ENCODE measurements at places on chromosomes 6 and 20.
A peak's percentile ranks its signal among the peaks of the same experiment; 100 is the strongest.

DNA sequence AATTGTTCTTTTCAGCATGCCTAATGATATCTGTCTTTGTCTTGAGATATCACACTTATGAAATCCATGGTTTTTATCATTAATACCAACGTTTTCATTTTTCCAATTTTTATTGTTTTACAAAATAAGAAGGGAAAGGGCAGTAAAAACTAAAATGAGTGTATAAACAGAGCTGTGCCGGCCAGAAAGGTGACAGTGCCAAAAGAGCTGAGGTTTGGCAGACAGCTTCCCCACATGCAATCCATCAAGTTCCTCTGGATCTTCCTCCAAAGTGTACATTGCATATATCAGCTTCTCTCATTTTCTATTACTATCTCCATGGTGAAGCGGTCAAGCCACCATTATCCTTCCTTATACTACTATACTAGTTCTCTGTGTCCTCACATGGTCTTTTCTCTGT lies 10.1 kb upstream of the TMEM244 start:
- DNase-seq: no peak

DNA sequence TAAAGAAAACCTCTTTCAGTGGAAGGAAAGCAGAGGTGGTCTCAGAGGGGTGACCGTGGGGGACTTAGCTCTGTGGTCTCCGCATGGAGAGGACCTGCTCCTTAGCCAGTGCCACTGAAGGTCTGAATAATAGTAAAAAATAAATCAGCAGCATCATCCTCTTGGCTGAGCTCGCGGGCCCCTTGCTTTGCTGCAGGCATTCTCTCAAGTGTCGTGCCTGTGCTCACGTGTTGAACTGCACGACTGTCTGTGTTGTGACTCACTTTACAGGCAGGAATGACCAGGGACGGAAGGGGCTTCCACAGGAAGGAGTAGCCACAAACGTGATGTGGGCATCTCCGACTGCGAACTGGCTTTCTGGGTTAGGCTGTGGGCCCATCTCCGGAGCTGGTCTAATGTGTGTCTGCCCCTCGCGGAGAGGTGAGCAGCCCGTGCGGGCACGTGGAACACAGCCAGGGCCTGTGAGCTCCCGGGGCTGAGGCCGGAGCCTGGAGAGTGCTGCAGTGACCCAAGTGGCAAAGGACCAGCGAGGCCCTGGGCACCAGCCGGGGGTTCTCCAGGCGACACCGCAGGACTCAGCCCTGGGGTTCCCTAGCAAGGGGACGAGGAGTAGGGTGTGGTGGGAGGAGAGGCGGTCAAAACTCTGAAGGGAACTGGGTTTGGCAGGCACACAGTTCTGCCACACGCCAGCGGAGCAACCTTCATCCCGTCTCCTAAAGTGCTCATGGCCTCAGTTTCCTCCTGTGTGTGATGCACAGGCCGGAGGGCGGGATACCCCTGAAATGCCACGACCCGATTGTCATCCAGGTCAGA lies 89.2 kb downstream of the RAMACL start:
- DNase-seq: no peak

DNA sequence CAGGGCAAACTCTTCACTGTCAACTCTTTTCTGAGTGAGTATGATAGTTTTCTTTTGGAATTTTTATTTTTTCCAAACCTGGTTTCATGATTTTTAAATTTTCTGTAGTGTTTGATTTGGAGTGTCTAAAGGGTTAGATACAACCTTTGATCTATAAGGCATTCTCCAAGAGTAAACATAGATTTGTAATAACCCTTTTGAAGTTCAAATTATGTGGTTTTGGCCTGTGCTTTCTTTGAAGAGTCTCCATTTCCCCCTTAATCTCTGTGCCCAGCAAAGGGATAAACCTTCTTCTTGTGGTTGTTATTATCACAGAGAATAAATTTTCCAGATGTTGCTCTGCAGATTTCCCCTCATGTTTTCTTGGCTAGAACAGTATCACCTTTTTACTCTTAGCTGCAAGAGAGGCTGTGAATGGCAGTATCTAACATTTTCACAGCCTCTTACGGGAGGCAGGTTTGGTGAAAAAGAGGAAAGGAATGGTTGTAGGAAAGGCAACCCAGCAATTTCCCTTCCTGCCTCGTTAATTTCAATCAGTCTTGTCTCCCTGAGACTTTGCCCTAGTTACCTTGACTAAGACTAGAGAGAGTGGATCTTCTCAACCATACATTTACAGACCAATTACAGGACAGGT lies 83.3 kb upstream of the AKIRIN2 start:
- no peak for DNase-seq

DNA sequence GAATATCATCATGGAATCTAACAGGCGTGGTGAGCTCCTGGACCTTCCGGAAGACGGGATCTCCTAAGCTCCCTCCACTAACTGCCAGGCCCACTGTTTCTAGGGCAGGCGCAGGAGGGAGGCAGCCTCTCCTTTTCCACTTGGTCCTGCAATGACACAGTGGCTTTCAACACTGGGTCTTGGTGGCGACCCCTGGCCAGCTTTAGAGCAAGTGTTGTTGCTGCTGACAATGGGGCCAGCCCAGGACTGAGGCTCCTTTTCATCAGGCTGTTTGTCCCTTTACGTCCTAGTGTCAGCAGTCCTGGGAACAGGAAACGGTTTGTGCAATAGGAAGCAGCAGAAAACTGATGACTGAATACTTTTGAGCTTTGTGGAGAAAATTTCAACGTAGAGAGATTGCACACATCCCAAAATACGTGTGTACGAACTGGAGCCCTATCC lies 9.7 kb upstream of the QKI start:
- peak; percentile 80 for DNase-seq

- DNase-seq: no peak
Measured at GRCh38 chr6:151216804-151217203, 23.0 kb upstream of the AKAP12 start.

- DNase-seq: peak; percentile 33
Measured at GRCh38 chr6:1509241-1509640, 100.5 kb upstream of the FOXC1 start.

GRCh38 chr6:39902136-39902535 lies 32.1 kb downstream of the MOCS1 start:
- no peak for DNase-seq

DNA sequence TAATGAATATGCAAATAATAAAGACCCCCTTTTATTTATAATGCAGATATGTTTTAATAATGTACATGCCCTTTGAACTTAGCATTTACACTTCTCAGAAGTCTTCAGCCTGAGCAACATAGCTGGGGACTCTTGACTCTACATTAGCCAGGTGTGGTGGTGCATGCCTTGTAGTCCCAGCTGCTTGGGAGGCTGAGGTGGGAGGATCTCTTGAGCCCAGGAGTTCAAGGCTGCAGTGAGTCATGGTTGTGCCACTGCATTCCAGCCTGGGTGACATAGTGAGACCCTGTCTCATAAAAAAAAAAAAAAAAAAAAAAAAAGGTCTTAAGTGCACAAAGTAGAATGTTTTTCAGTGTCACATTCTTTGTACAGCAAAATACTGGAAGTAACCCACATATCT lies 17.3 kb upstream of the MAPK13 start:
- DNase-seq: no peak

GRCh38 chr6:27066381-27066780 lies 181.1 kb upstream of the PRSS16 start:
- DNase-seq: no peak

GRCh38 chr6:134251320-134251719 lies 66.6 kb downstream of the SGK1 start:
- no peak for DNase-seq

- DNase-seq: peak; percentile 50
Measured at GRCh38 chr20:33680686-33681085, 5.5 kb downstream of the E2F1 start.

DNA sequence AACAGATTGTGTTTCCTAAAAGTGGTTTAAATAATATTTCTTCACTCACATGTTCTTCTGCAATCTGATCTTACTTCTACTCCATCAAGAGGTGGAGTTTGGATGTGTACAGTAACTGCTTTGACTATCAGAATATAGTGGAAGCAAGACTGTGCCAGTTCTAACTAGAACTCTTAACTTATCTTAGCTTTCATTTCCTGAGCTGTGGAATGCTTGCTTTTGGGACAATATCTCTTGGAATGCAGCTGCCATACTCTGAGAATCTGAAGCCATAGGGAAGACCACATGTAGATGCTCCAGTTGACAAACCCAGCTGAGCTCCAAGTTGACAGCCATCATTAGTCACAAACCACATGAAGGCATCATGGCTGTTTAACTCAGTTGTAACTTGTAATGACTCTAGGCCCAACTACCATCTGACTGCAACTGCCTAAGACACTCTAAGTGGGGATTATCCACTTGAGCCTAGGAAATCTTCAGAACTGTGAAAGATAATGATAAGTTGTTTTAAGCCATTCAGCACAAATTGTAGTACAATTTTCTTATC lies 40.8 kb upstream of the MAN1A1 start:
- DNase-seq: no peak

DNA sequence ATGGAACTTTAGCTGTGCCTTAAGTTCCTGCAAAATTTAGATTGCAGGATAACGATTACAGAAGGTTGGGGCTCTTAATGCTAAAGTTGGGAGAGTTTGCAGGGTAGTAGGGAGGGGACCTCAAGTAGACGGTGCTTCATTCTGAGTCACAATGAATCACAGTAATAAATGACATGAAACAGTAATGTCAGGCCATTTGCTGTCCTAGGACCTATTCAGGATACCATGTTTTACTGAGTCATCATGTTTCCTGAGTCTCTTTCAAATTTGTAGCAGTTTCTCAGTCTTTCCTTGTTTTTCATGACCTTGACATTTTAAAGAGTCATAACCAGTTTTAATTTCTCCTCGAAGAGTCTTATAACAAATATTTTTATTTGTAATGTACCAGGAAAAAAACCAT lies 406.9 kb upstream of the MAP3K7 start:
- no peak for DNase-seq

DNA sequence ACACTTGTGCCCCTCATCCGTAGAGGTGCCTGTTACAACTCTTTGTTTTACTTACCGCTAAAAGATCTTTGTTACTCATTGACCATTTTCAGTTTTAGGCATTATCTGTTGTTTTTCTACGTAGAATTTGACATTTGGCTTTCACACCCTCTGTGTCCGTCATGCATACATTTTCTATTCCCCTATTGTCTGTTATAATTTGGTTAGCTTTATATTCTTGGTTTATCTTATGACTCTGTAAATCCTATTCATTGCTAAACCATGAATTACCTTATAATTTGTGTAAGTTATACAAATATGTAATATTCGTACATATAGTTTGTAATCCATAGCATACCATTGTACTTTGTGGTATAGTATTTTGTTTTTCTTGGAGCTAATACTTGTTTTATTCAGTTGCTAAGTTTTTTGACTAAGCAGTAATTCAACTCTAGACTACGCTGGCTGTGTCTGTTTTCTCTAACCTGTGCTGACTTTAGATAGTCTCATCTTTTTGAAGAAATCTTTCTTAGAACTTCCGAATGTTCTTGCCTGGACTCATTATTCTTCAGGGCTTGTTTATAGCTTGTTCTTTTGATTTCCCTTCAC lies 21.8 kb downstream of the CDC5L start:
- DNase-seq: no peak

DNA sequence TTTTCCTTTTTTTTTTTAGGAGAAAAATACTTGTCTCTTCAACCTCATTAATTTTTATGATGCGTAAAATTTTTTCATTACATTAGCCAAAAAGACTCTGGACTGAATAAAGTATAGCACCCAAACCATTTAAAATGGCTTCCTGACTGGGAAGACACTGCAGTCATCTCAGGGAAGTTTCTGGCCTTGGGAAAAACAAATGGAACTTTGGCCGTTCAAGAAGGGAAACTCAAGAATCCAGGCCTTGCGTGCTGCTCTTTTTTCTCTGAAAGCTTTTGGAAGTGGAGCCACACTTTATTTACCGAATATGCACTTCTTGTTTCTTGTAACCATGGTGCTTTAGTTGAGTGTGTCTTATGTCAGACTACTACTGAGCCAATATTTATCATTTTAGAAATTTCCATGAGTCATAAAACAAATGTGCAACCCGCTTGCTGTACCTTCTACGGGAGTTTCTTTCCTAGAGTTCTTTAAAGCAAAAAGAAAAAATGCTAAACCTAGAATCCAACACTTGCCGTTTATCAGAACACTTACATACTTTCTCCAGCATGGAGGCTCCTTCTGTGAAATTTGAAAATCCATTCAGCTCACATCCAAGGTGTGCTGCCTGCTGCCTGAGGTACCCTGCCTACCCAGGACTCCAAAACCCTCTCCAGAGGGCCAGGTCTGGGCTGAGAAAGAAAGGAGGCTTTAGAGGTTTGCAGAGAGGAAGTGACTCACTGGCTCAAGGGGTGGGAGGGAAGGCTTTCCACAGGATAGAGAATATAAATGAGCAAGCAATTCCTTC lies 11.5 kb upstream of the DSTN start:
- peak; percentile 94 for DNase-seq

GRCh38 chr20:56875052-56875659 lies 246.1 kb downstream of the TFAP2C start:
- DNase-seq: peak; percentile 88

DNA sequence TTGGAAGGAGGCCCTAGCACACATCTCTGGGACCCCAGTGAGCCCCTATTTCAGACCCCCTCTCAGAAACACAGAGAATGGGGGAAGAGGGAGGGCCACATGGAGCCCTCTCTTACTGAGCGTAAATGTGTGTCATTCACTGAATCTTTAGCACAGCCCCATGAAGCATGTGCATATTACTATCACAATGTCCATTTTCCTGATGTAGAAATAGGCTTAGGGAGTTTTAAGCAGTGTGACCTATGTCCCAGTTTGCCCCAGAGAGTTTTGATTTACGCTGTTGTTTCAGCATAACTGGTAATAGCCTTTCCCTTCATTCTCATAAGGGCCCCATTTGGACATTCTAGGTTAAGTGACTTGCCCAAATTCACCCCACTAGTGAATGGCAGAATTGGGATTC lies 25.0 kb upstream of the TCP11 start:
- DNase-seq: no peak

DNA sequence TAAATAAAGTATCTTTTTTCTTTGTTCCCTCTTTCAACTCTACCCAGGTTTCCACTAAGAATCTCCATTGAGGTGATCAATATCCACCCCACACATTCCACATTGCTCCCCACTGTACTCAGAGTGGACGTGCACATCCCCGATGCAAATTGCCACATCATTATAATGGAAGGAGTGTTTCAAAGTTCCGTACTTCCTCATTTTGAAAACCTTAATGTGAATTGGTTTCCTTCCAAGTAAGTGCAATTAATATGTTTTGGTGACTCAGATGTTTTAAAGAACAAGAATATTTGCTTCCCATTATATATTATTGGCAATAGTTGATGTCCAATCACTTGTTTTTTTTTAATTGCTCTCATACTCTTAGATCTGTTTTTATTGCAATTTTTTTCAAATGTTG lies 463.6 kb downstream of the HACE1 start:
- DNase-seq: no peak

GRCh38 chr6:15364401-15365037 lies 118.7 kb downstream of the JARID2 start:
- no peak for DNase-seq

DNA sequence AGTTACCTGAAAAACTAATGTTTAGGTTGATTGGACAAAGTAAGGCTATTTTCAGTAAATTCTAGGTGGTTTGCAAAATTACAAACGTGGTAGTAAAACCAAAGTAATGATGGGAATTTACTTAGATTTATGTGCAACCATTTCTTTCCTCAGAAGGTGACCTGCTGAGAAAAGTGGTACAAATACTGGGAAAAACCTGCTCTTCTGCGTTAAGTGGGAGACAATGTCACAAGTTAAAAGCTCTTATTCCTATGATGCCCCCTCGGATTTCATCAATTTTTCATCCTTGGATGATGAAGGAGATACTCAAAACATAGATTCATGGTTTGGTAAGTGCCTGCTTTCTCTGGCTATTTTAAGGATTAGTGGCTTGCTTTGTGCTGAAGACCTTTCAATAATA lies 18.2 kb downstream of the TPX2 start:
- DNase-seq: no peak

GRCh38 chr6:83707829-83708545 lies 914 bp downstream of the SNAP91 start:
- peak; percentile 33 for DNase-seq

GRCh38 chr6:166826264-166826663 lies 130.1 kb downstream of the RNASET2 start:
- no peak for DNase-seq

Data from GM23248 (cell line).